ENCODE measurements at places on chromosomes 16 and 17. TPM values are rescaled to one million over a fixed set of nuclear protein-coding genes. Genes with fewer than 3 reads are reported as not detected.
A peak's percentile ranks its signal among the peaks of the same experiment; 100 is the strongest.

CA5A gene
- not detected for total RNA-seq

OMG gene
- not detected for total RNA-seq

KATNB1 gene
- total RNA-seq = 28.6 TPM

KRTAP4-6 gene
- total RNA-seq = not detected

CASKIN2 gene
- total RNA-seq = 30.4 TPM

KRT14 gene
- total RNA-seq = 3.8 TPM

CDRT15L2 gene
- not detected for total RNA-seq

GPR142 gene
- total RNA-seq = not detected

- H3K36me3 ChIP-seq = no peaks in the 10 kb centered on the region
- H3K4me1 ChIP-seq = peaks cover 14% of the 10 kb centered on the region
- no peak for DNase-seq
- H3K27ac ChIP-seq = no peak overlapping the region
Measured at GRCh38 chr17:45720386-45720785, 63.7 kb upstream of the CRHR1 start.

DNA sequence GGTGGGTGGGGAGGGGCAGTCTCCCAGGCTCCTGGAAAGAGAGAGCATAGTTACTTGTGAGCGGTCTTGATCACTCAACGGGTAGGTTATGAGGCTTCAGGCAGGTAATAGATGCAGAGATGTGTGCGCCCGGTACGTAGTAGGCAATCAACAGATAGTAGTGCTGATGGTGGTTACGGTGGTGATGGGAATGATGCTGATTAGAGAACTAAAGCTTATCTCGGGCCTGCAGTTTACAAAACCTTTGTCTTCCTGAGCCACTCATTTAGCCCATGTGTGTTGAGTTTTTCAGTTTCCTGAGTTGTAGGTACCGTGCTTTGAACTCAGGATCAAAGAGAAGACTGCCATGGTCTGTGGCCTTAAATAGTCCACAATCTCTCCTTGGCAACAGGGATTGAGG, 401.0 kb downstream of the SNX29 start:
- H3K27me3 ChIP-seq = no peaks in the 10 kb centered on the region
- DNase-seq = no peak
- no peaks in the 10 kb centered on the region for H3K4me1 ChIP-seq
- no peak overlapping the region for H3K27ac ChIP-seq
- no peaks in the 10 kb centered on the region for H3K36me3 ChIP-seq

DNA sequence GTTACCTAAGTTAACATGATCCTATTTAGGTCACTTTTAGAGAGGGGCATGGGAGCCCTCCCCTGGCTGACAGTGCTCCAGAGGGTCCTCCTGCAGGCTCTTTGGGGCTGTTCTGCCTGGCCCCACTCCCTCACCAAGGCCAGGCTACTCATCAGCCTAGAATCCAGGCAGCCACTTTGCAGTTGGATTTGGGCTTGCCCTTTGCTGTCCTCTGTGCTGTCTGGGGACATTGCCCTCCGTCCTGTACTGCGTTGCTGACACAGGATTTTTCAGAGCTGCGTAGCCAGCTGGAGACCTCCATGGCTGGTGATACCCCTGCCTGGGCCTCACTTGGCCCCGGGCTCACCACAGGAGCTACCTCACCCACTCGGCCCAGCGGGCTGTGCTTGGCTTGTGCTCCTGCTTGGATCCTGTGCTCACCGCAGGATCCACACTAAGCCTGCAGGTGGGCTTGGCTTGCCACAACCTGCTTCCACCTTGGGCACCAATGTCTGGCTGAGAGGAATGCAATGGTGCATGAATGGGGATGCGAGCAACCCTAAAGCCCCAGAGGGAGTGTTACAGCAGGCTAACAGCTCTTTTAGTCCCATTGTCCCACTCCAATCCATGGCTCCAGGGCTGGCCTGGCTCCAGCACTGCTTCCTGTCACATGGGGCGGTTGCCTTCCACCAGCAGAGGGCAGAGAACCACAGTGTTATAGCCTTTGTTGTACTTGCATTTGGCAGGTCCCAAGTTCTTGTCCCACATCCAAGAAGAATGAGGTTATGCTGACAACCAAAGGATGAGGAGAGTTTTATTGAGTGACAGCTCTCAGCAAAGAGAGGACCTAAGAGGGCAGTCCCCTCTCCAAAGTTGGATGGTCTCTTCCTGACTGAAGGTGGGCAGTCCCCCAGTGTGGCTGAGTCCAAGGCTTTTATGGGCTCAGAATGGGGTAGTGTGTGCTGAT, 21.5 kb downstream of the CCL4 start:
- DNase-seq = no peak
- no peak overlapping the region for H3K4me3 ChIP-seq
- H3K27ac ChIP-seq = no peak overlapping the region
- H3K27me3 ChIP-seq = peaks cover 72% of the 10 kb centered on the region
- no peaks in the 10 kb centered on the region for H3K36me3 ChIP-seq

- H3K4me1 ChIP-seq = peaks cover 14% of the 10 kb centered on the region
- DNase-seq = no peak
- no peaks in the 10 kb centered on the region for H3K27me3 ChIP-seq
- peaks cover 5% of the 10 kb centered on the region for H3K36me3 ChIP-seq
Measured at GRCh38 chr16:27720731-27721530, 171.0 kb downstream of the KATNIP start.

DNA sequence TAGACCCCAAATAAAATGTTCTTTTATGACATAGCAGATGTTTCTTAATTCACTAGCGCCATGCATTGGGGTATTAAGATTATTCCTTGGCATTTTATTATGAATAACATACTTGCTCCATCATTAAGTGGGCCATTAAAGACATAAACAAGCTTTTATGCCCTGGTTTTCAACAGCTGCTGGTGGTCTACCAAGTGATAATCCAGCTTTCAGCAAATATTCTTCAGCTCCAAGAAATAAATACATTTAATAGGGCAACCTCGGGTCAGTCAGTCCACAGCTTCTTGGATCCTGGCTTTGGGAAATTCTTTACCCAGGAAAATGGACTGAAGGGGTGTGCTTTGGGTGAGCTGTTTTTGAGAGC, 217.3 kb upstream of the IRX3 start:
- no peak for DNase-seq
- H3K27ac ChIP-seq = no peak overlapping the region
- no peaks in the 10 kb centered on the region for H3K4me1 ChIP-seq
- H3K27me3 ChIP-seq = peaks cover 64% of the 10 kb centered on the region

DNA sequence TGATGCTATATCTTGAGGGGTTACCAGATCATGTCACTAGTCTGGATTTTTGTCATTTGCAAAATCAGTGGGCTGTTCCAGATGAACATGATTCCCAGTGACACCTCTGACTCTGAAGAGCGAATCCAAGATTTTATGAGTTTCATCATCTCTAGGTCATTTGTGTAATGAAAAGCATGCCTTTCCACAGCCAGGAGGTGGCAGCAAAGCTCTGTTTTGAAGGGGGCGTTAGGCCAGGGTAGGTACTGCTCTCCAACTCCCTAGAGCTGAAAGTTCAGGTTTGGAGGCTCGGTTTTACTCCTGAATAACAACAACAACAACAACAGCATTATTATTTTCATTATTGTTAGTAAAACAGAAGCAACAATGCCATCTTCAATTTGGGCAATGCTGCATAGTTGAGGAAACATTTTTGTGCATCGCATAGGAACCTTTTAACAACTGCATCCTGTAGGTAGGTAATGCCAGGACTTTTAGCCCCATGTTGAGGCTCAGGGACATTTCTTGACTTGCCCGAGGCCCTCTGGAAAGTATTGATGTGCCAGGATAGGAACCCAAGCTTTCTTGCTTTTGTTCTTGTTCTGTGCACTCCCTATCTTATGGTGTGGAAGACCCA, 77.0 kb downstream of the MYH13 start:
- H3K27ac ChIP-seq = no peak overlapping the region
- H3K4me3 ChIP-seq = no peak overlapping the region
- DNase-seq = peak; percentile 28
- no peaks in the 10 kb centered on the region for H3K36me3 ChIP-seq

- H3K27me3 ChIP-seq = no peaks in the 10 kb centered on the region
- H3K27ac ChIP-seq = no peak overlapping the region
- H3K4me3 ChIP-seq = no peak overlapping the region
- peaks cover 41% of the 10 kb centered on the region for H3K36me3 ChIP-seq
- no peak for DNase-seq
Measured at GRCh38 chr17:18262641-18263040, 2.2 kb downstream of the MIEF2 start.

DNA sequence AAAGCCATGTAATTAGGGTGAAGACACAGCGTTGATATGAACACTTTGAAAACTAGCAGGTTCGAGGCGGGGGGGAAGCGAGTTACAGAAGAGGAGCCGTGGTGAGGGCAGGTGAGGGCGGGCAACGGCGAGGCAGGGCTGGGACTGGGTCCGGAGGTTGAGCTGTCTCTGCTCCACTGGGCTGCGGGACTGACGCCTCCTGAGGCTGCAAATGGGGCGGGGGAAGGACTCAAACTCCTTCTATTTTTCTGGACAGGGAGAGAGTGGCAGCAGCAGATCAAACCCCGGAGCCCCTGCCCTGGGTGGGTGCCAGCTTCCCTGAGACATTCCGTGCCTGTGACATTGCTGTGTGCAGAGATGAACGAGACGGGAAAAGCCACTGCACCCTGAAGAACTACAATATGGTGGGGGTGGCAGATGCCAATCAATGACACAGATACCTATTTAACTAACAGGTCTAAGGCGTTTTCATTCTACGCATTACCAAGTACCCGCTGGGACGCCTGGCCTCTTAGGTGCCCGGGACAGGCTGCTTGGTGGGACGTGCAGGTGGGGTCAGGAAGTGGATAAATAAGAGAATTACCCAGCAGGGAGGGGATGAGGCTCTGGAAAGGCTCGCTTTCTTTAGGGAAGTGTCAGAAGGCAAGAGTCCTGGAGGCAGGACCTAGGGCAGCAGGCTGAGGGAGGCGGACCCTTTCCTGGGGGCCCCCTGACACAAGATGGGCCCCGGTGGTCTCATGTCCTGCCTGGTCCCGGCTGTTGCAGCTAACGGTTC, 30.4 kb downstream of the RPH3AL start:
- H3K27ac ChIP-seq = peak overlapping the region; percentile 8
- peaks cover 7% of the 10 kb centered on the region for H3K4me1 ChIP-seq
- DNase-seq = no peak
- H3K27me3 ChIP-seq = no peaks in the 10 kb centered on the region
- H3K36me3 ChIP-seq = peaks cover 21% of the 10 kb centered on the region

DNA sequence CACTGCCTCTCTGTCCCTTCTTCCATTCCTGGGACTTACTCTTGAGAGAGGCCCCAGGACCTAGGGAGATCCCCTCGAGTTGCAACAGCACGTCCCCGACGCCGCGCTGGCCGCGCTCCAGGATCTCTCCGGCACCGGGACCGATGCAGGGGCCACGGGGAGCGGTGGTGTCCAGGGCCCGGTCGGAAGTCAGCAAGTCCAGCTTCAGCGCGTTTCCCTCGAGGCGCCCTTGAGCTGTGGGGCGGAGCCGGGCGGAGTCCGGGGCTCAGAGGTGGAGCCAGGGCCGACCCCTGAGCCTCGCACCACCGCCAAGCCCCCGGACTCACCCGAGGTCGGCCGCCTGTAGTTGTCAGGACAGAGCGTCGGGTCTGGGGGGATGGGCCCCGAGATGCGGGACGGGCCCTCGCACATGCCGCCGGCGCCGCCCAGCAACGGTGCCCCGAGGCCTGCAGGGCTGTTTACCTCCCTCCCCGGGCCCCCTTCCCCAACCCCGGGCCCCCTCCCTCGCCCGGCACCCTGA, 458 bp downstream of the ENKD1 start:
- peak; percentile 53 for DNase-seq
- H3K4me1 ChIP-seq = no peaks in the 10 kb centered on the region
- no peaks in the 10 kb centered on the region for H3K27me3 ChIP-seq
- peak overlapping the region; percentile 1 for H3K27ac ChIP-seq

- peak overlapping the region; percentile 69 for H3K4me3 ChIP-seq
- no peak for DNase-seq
- H3K27ac ChIP-seq = peak overlapping the region; percentile 2
- H3K27me3 ChIP-seq = no peaks in the 10 kb centered on the region
Measured at GRCh38 chr16:53043428-53043831, 9.3 kb downstream of the CHD9NB start.

- no peaks in the 10 kb centered on the region for H3K4me1 ChIP-seq
- peaks cover 20% of the 10 kb centered on the region for H3K36me3 ChIP-seq
- no peak overlapping the region for H3K4me3 ChIP-seq
Measured at GRCh38 chr16:68362947-68363657, 52.3 kb downstream of the PRMT7 start.

DNA sequence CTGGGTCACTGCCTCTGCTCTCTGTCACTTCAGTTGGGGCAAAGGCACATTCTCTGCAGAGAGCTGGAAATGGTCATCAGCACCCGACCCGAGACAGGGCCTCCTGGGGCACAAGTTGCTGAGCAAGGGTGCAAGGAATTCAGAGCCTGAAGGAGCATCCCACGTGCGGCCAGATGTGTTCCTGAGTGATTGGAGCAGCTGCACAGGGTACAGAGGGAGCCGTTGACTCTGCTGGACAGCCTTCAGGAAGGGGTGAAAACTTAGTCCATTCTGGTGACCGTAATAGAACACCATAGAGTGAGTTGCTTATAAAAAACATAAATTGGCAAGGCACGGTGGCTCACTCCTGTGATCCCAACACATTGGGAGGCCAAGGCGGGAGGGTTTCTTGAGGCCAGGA, 106.8 kb downstream of the CCDC182 start:
- no peak overlapping the region for H3K4me3 ChIP-seq
- H3K27ac ChIP-seq = no peak overlapping the region
- no peaks in the 10 kb centered on the region for H3K36me3 ChIP-seq
- DNase-seq = no peak
- no peaks in the 10 kb centered on the region for H3K27me3 ChIP-seq

- no peaks in the 10 kb centered on the region for H3K27me3 ChIP-seq
- peaks cover 37% of the 10 kb centered on the region for H3K4me1 ChIP-seq
- DNase-seq = no peak
- no peak overlapping the region for H3K27ac ChIP-seq
Measured at GRCh38 chr17:66483906-66484305, 181.5 kb downstream of the PRKCA start.

DNA sequence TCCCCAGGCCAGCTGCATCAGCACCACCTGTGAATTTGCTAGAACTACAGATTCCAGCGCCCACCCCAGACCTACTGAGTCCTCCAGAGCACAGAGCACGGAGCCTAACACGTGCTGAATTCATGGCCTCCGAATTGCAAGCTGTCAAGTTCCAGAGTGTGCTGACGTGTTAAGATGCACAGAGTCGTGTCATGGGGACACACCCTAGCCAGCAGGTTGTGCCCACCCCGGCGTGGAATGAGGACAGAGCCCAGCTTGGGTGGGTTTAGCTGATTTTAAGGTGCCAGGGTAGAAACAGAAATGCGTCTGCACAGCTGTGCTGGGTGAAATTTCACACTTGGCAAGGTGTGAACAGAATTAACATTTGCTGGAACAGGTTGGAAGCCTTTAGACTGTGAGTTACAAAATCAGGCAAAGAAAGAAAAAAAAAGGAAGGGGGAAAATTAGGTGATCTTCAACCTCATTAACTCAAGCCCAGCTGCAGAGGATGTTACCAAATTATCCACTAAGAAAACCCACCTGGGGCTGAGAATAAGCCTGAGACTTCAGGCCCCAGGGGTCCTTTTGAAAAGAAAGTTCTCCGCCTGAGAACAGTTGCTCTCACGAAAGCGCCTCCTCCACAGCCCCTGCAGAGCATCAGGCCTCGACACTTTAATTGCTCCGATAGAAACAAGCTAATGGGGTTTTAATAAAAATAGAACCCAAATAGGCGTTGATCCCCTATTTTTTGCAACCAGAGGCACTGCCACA, 27.1 kb downstream of the GINS3 start:
- no peaks in the 10 kb centered on the region for H3K36me3 ChIP-seq
- H3K4me1 ChIP-seq = no peaks in the 10 kb centered on the region
- DNase-seq = no peak
- no peak overlapping the region for H3K4me3 ChIP-seq
- H3K27me3 ChIP-seq = peaks cover 21% of the 10 kb centered on the region
- no peak overlapping the region for H3K27ac ChIP-seq

- peak overlapping the region; percentile 28 for H3K27ac ChIP-seq
- no peak overlapping the region for H3K4me3 ChIP-seq
- DNase-seq = no peak
- H3K4me1 ChIP-seq = peaks cover 16% of the 10 kb centered on the region
Measured at GRCh38 chr16:67040906-67041305, 12.0 kb downstream of the CBFB start.

Data from Calu3 (cell line).